ENCODE measurements at places on chromosomes 2 and 18.

DNA sequence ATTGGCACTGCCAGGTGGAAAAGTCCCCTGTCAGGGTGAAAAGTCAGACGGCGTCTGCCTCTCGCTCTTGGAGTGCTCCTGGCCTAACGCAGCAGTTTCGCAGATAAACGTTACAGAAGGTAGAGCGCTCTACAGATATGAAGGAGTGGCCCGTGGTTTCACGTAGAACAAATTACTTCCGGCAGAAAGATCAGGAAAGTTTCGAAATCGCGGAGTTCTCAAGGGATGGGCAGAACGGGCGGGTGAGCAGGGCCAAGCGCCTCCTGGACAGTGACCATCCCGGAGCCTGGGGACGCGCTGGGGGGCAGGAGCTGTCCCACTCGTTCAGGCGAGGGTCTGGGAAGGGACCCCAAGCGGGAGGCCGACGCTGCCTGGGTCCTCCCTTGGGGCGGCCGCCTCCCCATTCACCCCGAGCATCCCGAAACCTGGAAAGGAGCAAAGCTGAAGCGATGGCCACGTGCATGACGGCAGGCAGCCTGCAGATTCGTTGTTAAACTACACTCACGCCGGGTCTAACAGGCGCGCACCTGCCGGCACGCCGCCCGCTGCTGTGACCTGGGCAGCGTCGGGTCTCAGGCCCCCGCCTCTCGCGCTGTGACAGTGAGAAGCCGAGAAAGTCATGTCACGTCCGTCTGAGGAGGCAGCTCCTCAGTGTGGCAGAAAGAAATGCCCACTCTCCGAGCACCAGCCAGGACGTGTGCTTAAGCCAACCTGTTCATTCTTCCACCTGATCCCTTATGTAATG, 122.9 kb upstream of the SALL3 start:
- DNase-seq = no peak

DNA sequence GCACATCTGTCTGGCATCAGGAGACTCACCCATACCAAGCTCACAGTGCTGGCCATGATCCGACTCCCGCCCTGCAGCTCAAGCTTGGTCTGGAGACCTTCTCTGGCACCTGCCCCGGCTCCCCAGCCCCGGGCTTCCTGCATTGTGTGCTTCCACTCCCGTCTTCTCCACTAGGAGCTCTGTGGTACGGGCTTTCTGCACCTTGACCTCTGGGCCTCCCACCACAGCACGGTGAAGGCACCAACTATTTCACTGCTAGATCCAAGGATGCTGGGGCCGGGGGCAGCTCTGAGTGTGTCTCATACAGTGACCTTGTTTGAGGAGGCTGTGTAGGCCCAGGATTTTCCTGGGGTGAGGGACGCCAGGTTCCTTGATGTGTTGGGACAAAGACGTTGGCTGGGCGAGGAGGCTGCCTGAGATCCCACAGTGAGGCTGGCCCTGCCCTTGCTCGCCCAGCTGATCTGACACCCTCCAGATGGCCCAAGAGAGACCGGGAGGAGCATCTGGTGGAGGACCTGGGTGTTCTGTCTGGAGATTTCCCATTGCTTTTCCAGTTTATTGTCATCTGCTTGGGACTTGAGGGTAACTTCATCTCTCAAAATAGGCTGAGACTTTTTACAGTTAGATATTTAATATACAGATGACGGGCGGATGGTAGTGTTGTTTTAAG, 64.0 kb downstream of the HPCAL1 start:
- DNase-seq = no peak

DNA sequence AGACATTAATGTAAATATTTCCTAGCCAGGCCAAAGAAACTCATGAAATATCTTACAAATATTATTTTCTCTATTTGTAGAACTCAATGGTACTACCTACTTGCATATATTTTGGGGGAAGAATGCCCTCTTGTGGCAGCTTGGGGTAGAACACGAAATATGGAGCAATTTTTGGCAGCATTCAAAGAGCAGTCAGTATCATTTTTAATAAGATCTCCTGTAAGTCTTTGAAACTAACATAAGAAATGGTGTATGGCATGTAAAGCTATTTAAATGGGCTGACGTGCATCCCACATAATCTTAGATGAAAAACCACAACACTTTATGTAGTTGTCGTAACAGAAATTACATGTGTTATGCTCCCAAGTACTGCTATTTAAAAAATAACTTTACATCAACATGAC, 62.3 kb upstream of the CCDC195 start:
- peak; percentile 37 for DNase-seq

DNA sequence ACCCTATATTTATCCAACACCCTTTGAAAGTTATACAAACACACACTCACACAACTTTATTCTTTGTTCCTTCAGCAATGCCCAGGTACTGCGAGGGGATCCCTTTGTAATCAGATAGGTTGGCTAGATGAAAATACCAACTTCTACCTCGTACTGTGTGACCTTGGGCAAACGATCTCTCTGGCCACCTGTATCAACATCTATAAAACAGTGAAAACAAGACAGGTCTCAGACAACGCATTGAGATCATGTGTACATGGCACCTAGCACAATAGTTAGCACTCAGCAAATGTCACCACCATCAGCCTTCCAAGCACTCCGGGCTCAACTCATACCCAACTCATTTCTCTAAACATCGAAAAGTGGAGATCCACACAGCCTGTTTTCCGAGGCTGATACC, 118.4 kb upstream of the PPP1CB start:
- no peak for DNase-seq

DNA sequence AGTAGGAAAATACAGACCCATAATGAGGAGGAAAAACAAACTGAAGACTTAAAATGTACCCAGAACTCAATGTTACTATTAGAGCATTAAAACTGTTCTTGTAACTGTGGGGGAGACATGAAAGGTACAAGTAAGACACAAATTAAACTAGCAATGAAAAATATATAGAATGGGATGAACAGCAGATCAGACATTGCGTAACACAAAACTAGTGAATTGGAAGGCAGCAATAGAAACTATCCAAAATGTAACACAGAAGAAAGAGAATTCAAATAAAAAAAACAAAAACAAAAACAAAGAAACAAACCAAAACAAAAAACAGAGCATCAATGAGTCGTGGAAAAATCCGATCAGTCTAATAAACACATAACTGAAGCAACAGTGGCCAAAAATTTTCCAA, 127.1 kb upstream of the CNGA3 start:
- no peak for DNase-seq

DNA sequence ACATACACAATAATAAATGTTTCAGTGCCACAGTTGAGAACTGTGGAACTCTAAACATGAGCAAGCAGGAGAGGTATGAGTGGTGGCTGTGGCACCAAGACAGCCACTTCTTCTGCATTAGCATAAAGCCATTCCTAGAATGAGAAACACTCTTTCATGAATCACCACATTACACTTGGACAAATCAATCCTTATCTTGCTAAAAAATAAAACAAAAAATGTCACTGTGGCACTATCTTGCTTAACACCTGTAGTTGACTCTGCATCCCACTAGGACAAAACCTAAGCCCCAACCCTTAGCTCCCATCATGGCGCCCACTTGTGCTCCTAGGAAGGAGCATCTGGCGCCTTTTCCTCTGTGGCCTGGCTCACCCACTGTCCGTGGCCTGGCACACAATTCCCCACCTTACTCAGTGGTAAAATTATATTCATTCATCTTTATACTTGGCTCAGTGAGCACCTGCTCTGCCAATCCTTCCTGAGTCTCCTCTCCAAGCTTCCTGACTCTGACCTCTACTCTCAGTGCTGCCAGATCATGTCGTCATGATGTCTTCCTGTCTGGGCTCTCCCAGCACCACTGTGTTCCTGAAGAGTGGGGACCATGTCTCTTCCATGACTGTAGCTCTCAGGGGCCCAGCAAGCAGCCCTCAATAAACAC, 272.9 kb downstream of the LNPK start:
- no peak for DNase-seq

All from stimulated activated CD4-positive, alpha-beta T cell treated with anti-CD3 and anti-CD28 coated beads, Interleukin-12 subunit alpha, Interleukin-12 subunit beta, amount 100 ng/mL, for 4 hours (primary cell).